Left lung (tissue), 14 donors: ENCODE measurements at places on chromosomes 7 and 10.

DNA sequence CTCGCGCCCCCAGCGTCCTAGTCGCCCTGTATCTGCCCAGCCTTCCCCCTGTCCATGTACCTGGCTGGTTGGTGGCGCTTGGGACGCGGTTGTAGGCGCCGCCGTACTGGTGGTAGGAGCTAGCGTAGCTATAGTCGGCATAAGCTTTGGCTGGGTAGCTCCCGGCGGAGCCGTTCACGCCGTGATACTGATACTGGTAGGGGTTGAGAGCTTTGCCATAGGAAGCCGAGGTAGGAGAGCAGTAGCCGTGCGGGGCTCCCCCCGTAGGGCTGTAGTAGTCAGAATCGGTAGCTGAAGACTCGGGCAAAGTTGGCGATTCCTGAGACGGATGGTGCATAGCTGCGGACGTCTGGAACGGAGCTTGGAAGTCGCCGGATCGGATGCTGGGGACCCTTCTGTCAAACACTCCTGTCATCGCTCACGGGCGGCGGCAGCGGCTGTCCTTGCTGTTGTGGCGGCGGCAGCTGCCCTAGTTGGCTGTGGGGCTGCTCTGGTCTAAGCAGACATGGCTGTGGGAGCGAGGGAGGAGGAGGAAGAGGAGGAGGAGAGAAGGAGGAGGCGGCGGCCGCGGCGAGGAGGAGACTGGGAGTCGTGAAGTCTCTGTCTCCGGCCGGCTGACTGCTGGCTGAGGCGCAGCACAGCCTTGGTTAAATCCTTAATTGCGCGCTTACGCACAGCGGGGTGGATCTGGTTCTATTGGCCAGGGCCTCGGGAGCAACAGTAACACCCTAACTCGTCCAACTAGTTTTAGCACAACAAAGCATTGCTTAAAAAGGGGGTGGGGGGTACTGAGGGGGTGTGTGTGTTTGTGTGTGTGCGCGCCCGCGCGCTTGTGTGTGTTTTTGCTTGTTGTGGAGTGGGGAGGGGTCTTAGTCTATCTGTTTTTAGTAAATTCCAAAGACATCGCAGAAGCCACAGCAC, at the start of gene DLX5:
Gene DLX5 (minus strand): TSS at position 623 of the 921 bp plus-strand sequence. CDS start 208 bp downstream, at position 415.
- peak; percentile 88 for DNase-seq

GRCh38 chr7:95205665-95206225, 118.6 kb downstream of the PON1 start:
- DNase-seq: no peak

- DNase-seq: no peak
Measured at GRCh38 chr10:124429576-124429975, 10.9 kb upstream of the OAT start.

DNA sequence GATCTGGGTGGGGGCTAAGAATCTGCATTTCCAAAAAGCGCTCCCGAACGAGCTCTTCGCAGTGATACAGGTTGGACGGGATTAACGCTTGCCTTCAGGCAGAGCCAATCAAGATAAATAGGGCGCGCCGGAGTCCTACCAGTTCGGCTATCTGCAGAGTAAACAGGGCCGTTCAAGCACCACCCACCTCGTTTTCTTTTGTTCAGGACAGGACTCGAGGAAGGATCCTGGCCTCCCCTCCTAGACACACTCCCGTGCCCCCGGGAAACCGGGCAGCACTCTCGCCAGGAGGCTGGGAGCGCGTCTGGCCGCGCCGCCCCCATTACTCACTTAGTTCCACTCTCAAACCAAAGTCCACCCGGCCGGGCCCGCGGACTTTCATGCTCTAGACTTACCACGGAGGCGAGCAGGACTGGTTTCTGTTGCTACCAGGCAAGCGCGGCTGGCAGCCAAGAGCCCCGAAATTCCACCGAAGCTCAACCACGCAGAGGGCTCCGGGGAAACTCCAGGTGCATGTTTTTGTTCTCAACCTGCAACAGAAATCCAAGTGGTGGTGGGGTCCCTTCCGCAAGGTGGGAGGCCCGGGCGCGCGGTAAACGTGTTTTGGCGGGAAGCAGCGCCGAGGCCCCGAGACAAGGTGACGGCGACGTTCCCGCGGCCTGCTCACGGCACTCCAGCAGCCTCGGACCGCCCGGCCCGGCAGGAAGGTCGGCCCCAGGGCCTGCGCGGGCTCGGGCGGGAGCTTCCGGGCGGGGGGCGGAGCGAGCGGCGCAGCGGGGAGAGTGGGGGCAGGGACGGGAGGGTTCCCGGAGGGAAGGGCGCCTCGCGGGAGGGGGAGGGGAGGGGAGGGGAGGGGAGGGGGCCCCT, 12.7 kb downstream of the HNRNPF start:
- peak; percentile 75 for DNase-seq

DNA sequence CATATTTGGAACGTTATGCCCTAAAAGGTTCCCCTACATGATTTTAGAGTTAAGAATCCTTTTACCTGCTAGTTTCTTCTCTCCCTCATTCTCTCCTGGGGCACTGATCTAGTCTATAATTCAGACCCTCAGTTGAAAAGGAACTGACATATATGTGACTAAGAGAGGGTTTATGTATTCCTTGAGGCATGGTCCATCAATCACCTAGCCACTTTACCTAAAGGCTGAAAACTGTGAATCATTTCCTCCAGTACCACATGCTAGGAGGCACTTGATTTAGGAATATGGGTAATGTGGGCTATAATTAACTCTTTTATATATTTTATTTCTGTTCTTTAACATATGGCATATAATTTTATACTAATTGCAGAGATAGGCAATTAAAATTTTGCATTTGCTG, 303.5 kb downstream of the BBS9 start:
- no peak for DNase-seq

DNA sequence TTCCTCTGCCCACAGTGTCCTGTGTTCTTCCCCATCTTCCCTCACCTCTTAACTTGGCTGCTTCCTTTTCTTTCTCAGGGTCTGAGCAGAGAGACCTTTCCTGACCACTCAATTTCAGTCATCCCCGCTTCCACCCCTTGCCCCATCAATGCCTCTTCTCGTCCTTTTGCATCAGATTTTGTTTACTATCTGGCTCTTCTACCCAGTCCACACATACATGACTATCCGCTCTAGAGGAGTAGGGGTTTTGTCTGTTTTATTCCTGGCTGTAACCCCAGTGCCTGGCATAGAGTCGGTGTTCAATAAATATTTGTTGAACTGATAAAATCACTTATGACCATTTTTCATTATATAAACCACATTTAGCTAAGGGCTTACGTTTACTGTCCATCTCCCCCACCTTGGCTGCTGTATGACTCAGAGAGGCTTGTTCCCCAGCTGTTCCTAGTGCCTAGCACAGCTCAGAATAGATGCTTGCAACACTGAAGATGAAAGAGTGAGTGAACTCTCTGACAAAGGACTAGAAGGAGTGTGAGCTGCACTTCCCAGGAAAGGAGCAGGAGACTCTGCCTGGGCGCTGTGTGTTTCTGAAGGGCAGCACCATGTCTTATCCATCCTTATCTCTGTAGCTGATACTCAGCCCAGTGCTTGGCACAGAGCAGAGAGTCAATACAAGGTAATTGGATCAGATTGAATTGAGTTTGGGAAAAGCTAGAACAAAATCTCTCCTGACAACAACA, 21.9 kb downstream of the ARID5B start:
- no peak for DNase-seq

- DNase-seq: no peak
Measured at GRCh38 chr7:44876393-44876792, 8.9 kb downstream of the PURB start.

DNA sequence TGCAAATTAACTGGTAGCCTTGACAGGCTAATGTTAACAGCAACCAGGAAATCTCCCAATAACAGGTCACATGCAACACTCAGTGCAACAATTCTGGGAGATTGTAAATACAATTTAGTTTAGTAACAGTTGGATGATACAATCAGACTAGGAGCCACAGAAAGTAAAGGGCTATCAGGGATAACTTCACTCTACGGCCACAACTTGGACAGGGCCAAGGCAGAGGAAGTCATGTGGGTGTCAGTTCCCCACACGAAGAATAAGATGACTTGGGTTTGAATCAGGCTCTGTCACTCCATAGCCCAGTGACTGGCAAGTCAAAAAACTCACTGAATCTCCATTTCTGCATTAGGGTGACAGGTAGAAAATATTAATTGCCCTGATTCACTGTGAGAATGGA, 217.3 kb upstream of the CCDC6 start:
- no peak for DNase-seq

DNA sequence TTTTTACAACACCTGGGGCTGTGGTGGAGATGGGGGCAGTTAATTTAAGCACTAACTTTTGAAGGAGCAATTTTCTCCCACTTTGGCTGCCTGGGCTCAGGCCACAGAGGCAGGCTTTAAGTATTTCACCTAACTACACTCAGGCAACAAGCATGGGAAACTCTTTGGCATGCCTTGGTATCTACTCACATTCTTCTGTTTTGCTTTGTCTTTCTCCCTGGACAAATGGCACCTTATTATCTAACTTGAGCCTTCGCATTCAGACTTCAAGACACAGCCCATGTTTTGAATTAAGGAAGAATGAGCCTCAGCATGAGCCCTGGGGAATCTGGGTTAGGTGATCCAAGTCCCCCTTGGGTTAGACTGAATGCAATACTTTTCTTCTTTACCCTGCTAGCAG, 31.8 kb upstream of the BMPER start:
- no peak for DNase-seq

DNA sequence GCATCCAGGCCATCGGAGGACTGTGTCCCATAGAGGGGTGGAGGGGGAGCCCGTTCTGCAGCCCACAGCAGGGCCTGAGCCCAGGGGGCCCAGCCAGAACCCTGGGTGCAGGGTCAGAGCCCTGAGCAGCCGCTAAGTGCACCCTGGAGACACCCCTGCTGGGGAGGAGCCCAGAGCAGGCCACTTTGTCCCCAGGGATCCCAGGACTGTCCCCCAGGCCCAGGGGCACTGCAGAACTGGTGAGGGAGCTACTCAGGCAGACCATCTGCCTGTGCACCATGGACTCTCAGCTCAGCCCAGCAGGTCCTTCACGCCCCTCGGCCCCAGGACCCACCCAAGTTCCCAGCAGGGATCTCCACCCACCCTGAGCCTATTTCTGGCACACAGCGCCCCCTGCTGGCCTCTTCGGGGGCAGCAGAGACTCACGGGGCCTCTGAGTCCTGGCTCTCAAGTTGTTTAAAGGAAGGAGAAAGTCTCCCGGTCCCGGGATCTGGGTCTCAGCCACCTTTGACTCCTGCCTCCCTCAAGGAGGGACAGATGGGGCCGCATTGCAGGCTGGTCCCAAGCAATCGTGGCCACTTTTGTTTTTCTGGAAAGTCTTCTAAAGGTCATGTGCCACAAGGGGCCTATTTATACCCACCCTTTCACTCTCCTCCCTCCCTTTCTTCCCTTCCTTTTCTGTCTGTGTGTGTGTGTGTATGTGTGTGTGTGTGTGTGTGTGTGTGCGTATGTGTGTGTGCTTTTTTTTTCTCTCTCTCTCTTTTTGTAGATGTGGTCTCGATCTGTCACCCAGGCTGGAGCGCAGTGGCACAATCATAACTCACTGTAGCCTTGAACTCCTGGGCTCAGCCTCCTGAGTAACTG, 90.3 kb downstream of the MYL10 start:
- DNase-seq: peak; percentile 72

DNA sequence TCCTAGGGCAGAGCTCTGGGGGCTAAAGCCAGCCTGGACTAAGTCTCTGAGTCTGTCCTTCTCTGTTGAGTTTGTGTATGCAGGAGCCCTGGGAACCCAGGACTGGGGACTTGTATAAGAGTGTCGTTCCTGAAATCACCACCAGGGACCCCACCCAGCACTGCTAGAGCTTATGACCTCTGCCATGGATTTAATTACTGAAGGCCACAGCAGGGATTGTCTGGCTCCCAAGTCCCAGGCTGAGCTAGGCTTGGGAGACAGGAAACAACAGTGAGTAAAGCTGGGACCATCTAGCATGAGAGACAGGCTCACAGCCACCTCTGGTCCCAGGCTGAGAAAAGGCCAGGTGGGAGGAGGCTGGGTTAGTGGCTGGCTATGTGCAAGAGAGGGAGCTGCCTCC, 1.4 kb upstream of the TSPAN15 start:
- peak; percentile 44 for DNase-seq

DNA sequence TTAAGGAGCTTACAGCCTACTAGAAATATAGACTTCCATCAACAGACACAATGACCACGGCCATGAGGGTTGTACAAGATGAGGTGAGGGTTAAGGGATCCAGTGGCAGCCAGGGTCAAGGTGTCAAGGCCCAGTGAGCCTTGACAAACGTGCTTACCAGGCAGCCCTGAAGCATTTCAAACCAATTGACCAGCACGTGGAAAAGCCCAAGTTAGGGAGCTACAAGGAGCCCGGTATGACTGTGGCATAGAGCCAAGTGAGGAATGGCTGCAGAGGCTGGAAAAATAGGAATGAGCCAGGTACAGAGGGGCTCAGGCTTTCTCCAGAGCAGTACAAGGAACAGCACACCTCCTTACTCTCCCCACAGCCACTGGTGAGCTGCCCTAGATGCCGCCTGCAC, 12.7 kb downstream of the AFAP1L2 start:
- DNase-seq: no peak

DNA sequence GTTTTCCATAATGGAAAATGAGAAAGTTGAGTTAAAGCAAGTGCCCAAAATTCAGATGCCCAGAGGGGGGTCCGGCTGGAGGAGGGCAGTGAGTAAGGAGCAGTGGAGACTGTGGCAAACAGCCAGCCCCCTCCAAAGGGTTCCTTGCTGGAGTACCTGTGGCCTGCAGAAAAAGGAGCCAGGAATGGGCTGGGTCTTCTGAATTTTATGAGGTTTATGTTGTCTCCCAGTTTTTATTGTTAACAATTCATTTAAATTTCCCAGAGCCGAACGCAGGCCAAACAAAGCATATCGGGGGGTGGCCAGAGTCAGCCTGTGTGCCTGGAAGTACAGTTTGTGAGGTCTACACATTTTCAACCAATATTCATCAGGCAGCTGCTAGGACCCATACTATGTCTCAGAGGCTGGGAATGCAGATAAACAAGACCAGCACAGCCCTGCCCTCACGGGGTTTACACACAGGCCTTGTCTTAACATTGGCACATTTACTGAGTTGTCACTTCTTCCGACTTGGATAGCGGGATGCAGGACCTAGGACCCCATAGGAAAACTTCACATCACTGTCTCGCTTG, 12.9 kb upstream of the CSGALNACT2 start:
- DNase-seq: no peak

DNA sequence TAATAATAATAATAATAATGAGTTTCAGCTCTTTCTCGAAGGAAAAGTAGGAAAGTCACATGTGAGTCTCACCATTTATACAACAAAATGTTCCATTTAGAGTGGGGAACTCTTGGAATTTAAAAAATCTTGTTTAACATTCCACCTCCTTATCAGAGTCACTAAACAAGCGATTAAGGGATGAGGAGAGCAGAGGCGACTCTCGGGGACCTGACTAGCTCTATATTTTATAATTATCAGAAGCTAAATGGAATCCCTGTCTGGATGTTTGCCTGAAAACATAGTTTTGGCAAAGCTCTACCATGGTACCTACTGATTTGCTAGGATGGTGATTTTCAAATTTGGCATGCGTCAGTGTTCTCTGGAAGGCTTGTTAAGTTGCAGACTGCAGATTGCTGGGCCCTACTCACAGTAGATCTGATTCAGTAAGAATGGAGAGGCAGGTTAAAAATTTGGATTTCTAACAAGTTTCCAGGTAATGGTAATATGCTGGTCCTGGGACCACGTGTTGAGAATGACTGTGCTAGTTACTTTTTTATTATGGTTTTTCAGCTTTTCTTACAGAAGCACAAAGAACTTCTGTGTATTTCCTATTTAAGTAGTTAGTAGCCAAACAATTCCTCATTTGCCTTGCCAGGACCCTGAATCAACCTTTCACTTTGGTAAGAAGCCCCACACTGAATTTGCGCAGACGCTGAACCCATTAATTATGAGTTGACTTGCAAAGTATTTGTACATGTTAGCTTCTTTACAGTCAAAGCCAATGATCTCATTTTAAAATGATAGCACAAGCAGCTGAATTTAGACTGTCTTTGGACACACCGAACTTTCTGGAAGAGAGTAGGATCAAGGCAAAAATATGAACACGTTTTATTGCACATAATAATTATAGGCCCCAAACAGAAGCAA, 39.5 kb downstream of the CPED1 start:
- no peak for DNase-seq
